Liver (tissue), 10 donors: ENCODE measurements at places on chromosomes 3 and 15. TPM values are rescaled to one million over a fixed set of nuclear protein-coding genes. Genes with fewer than 3 reads are reported as not detected.

Gene EPHA3
- 2.7 TPM for total RNA-seq

Gene GOLGA6L7
- not detected for total RNA-seq

Gene P2RY14
- 0.33 TPM for total RNA-seq

Gene MESP2
- total RNA-seq, result not detected

Gene TRIM42
- total RNA-seq, result not detected

Gene SKOR1
- 0.17 TPM for total RNA-seq

Gene WDR49
- total RNA-seq, result 0.42 TPM

Gene PSTPIP1
- 4.6 TPM for total RNA-seq

DNA sequence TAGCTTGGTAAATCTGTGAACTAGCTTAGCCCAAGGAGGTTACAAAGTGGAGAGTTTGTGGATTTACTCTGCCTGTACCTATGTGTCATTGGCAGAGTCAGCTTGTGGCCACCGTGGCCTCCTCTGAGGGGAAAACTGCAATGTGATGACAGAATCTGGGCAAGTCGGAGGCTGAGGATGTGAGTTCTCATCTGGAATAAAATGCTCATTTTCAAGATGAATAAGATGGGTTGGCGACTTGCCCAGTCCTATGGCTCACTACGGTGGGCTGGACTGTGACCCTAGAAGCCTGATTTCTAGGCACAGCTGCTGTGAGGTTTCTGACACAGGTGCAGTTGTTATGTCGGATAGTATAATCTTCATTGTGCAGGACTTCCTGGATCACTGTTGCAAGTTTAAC is 83.7 kb downstream of the ETV5 start:
- no peak for DNase-seq

- DNase-seq, result no peak
These were observed 47.4 kb downstream of the SCN5A start for GRCh38 chr3:38601956-38602550.

GRCh38 chr3:58622892-58623291 is 43.7 kb downstream of the FAM3D start:
- DNase-seq, result no peak

GRCh38 chr15:95874637-95875036 is 455.9 kb upstream of the NR2F2 start:
- DNase-seq, result no peak

GRCh38 chr15:27990521-27991515 is 108.3 kb downstream of the OCA2 start:
- DNase-seq, result no peak

- no peak for DNase-seq
These were observed 216.1 kb downstream of the THRB start for GRCh38 chr3:24278543-24278942.

- DNase-seq, result no peak
These were observed 106.3 kb downstream of the STAG1 start for GRCh38 chr3:136645915-136646314.

GRCh38 chr3:56303487-56303886 is 164.8 kb downstream of the ERC2 start:
- no peak for DNase-seq

- DNase-seq, result no peak
These were observed 793 bp downstream of the APOD start for GRCh38 chr3:195582947-195583346.

DNA sequence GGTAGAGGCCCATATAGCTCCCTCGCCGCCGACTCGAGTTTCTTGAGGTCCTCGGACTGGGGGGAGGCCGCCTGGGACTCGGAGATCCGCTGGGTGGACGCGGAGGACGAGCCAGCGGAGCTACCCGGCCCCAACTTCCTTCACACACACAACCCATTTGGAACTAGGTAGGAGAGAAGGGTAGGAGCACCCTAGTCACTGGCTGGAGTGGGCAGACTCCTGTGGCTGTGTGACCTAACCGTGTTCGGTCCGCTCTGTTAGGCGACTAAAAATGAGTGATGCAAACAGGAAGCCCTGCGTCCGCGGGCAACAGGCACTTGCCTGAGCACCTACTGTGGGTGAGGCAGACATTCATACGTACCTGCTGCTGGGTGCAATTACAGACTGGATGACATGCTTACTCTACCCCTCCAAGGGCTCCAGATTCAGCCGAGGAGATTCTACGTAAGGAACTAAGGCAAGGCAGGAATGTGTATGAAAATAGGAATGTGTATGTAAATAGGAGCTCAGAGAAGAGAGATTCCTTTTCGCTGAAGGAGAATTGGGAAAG is 4.6 kb upstream of the SIN3A start:
- DNase-seq, result no peak

- no peak for DNase-seq
These were observed 43.9 kb upstream of the GOLGA8J start for GRCh38 chr15:30038667-30039523.

GRCh38 chr3:146052056-146052790 is 108.8 kb downstream of the PLOD2 start:
- DNase-seq, result no peak

DNA sequence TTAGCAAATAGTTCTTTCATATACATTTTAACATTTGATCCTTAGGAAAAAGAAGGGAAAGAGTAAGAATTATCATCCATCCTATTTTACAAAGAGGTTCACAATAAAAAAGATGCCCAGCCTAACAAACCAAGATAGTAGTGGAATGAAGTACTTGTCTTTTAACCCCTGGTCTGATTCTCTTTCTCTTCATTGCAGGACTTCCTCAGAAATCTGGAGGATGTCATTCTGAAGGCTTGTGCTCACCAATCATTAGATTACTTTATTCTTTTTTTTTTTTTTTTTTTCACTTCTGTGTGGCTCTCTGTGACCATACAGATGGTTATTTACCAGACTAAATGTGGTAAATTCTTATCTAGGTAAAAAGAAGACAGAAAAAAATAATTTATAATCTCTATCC is 7.0 kb downstream of the HDGFL3 start:
- no peak for DNase-seq

- no peak for DNase-seq
These were observed 76.0 kb downstream of the ZNF609 start for GRCh38 chr15:64536244-64536836.

DNA sequence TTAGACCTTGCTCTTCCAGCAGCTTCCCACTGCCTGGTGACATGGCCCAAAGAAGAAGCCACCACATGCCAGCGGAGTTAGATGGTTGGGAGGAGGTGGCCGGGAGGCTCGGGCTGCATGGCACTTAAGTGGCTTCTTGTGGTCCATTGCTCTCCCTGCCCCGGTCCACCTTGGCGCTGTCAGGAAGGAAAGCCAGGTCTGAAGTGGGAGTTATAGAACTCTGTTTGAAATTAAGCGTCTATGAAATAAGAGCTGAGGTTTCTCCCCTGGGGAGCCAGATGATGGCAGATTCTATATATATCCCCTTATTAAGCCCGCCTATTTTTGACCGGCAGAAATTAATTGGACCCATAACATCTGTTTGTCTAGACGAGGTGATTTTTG is 61.2 kb downstream of the ITGA11 start:
- DNase-seq, result no peak

DNA sequence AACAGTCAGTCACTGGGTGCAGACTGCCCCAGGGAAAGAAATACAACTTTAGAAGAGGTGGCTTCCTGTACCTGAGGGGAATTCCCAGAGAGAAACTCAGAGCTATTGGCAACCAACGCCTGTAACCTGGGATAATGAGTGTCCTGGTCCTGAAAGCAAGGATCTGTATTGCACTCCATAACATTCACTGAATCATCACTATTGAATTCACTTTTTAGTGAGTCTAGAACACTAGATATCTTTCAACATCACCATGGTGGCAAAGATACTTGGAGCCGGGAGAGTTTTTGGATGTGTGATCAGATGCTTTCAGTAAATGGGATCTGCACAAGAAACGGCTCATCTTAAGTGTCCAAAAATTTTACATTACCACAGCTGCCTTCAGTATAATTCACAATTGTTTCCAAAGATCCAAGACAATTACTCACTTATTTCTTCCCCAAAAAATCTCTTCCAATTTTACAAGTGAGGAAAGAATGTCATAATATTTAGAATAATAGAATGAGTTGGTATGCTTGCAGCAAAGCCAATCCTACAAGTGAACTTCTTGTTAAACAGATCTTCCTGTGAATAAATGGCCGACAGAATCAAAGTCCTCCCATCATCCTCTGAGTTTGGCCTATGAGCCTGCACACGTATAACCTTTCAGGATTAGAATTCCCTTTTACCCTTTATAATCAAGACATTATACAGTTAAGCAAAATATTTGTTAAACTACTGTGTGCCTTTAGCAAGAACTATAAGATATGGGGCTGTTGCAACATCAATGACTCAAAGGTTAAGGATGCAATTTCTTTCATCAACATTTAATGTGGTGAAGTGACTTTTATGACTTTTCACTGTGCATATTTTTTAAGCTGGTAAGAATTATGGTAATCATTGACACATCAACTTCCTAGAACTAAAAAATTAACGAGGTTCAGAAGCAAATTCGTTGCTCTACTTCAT is 243.3 kb upstream of the COL8A1 start:
- no peak for DNase-seq
